ENCODE measurements at places on chromosomes 7 and 10.

- DNase-seq = no peak
Observed at GRCh38 chr10:21280971-21281572, 244.4 kb downstream of the SKIDA1 start.

DNA sequence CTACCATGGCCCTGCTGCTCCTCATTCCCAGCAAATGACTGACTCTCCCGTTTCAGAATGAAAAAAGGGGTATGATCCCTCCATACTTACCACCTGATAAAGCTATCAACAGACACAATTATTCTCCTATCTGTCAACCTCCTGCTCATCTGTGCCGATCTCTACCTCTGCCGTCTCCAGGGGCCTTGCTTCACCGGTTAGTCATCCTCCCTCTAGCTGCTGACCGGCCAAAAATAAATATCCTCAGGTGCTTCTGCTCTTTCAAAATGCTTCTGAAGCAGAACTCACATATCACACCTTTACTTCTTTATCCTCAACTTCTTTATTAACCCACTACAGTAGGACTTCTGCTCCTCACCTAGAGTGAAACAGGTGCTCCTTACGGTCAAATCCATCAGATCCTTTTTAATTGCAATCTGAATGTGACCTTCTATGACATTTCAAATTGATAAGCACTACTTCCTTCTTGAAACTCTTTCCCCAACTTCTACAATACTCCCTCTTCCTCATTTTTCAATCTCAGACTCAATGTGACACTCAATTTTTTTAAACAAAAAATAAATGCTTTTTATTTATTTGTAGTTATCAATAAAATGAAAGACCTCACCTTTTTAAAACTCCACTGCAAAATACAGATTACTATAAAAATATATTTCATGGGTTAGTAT, 63.2 kb downstream of the LMBR1 start:
- no peak for DNase-seq

GRCh38 chr7:38317515-38317914, 44.1 kb upstream of the TARP start:
- no peak for DNase-seq

DNA sequence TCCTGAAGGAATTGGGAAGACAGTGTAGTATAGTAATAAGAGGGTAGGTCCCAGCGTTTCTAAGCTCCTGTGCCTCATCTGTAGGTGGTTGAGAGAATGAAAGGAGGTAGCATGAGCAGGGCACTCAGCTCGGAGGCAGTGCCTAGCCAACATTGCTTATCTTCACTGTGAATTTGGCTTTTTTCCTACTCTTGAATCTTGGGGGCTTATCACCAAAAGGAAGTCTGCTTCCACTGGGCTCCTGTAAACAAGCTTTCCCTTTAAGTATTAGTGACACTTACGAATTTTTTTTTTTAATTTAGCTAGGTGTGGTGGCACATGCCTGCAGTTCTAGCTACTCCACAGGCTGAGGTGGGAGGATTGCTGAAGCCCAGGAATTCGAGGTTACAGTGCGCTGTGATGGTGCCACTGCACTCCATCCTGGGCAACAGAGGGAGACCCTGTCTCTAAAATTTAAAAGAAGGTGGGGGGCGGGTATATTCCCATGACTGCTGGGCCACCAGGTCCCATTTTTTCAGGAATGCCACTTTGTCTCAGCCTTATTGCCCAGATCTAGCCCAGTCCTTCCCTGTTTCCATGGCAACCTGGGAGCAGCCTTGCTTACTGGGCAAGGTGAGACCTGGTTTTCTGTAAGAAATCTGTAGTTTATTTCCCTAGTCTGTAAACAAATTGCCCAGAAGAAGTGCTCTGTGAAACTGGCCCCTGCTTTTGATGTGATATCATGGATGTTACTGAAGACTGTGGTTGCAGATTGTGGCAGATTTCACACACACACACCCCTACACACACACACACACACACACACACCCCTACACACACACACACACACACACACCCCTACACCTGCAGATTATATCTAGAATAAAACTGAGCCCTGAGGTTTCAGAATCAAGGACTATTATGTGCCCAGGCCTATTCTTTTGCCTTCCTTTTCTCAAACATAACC, 19.4 kb downstream of the OGDH start:
- no peak for DNase-seq

DNA sequence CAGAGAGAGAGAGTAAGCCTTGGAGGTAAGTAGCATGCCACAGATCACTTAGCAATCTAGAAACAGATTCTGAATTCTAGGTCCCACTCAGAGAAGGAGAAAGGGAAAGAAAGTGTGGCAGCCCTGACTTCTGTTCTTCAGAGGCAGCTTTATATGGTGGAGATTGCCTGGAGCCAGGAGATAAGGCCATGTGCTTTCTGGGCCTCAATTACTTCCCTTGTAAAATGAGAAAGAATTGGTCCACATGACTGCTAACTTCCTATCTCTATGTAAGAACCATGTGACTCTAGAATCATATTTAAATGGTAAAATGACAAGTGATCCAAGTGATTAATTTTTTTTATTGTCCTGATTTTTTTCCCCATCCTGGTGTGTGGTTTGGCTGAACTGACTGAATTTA, 64.1 kb downstream of the HHEX start:
- no peak for DNase-seq

GRCh38 chr7:114426382-114426781, 11.8 kb downstream of the FOXP2 start:
- DNase-seq = no peak

DNA sequence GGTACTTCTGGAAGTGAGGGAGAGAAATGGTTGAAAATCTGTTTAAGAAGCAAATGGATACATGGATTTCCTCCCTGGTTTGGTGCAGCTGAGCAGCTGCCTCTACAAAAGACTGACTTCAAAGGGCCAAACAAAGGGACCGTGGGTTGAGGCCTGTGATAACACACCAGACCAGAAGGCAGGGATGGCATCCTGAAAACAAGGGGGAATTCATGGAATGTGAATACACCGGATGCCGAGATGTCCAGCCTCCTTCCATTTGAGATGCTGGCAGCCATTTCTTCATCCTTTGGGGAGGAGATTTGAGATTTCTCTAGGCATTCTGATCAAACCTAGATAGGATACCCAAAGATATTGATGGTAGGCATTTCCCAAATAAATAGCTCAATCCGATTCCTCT, 36.9 kb downstream of the TAF3 start:
- no peak for DNase-seq

Measured in BE2C (cell line).